ENCODE measurements at places on chromosomes 2 and 18.

DNA sequence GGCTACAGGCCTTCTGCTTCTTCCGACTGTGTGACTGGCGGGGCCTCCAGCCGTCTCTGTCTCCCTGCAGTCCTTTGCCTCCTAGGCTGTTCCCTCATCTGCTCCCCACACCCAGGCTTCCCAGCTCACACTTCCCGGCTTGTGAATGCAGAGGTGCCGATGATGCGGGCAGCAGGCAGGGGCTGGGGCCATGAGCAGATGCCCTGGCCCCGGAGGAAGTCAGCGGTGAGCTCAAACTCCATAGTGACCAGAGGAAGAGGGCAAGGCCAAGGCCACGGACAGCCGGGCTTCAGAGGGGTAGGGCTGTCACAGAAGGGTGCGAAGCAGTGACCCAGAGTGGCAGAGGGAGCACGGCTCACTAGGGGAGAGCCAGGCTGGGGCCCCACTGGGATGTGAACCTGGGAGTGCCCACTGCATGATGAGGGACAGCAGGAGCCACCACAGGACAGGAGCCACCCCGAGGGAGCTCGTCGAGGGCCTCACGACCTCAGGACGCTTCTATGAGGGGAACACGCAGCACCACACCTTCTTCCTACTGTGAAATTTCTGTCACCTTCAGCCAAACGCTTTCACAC, 515.9 kb downstream of the EIPR1 start:
- DNase-seq = no peak

GRCh38 chr2:236805800-236806531, 236.3 kb downstream of the ACKR3 start:
- DNase-seq = no peak

DNA sequence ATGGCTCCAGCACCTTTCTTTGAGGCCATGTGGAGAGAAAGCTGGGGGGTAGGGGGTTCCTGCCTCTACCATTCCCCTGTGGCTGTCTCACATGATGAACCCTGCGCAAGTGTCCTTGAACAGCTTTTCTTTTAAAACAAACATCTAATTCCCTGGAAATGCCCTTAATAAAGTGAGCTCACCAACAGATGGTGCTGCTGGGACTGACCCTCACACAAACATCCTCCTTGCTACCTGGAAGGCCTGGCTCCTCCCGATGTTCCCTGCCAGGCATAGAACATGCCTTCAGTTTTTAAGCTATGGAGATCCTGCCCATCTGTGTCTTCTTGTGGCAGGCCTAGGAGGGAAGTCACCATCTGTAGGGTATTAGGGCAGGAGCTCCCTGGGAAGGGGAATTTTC, 60.7 kb upstream of the GATA6 start:
- no peak for DNase-seq

- no peak for DNase-seq
Measured at GRCh38 chr2:142755191-142755590, 122.3 kb upstream of the KYNU start.

GRCh38 chr18:13112982-13113381, 105.6 kb upstream of the LDLRAD4 start:
- DNase-seq = peak; percentile 80

DNA sequence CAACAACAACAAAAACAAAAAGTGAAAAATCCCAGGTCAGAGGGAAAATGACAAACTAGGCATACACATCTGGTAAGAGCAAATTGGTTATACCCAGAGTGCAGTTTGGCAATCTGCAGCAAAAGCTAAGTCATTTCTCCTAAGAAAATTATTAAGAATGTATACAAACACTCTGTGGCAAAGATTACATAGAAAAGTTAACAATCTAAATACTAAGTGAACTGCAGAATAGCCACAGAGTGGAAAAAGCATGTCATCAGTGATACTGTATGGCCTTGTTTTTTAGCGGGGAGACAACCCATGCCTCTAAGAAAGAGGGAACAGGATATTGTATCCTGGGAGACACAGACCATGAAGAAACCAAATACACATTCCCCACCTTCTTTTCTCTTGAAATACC, 136.0 kb upstream of the ITGB6 start:
- no peak for DNase-seq

GRCh38 chr2:62547854-62548253, 41.9 kb upstream of the TMEM17 start:
- no peak for DNase-seq

- no peak for DNase-seq
Measured at GRCh38 chr2:173663353-173663752, 301.8 kb downstream of the SP3 start.
